ENCODE measurements at places on chromosomes 12 and 14. TPM values are rescaled to one million over a fixed set of nuclear protein-coding genes. Genes with fewer than 3 reads are reported as not detected.

PMCH gene
- not detected for total RNA-seq

- no peak for DNase-seq
Measured at GRCh38 chr12:115075552-115076170, 391.7 kb upstream of the TBX3 start.

DNA sequence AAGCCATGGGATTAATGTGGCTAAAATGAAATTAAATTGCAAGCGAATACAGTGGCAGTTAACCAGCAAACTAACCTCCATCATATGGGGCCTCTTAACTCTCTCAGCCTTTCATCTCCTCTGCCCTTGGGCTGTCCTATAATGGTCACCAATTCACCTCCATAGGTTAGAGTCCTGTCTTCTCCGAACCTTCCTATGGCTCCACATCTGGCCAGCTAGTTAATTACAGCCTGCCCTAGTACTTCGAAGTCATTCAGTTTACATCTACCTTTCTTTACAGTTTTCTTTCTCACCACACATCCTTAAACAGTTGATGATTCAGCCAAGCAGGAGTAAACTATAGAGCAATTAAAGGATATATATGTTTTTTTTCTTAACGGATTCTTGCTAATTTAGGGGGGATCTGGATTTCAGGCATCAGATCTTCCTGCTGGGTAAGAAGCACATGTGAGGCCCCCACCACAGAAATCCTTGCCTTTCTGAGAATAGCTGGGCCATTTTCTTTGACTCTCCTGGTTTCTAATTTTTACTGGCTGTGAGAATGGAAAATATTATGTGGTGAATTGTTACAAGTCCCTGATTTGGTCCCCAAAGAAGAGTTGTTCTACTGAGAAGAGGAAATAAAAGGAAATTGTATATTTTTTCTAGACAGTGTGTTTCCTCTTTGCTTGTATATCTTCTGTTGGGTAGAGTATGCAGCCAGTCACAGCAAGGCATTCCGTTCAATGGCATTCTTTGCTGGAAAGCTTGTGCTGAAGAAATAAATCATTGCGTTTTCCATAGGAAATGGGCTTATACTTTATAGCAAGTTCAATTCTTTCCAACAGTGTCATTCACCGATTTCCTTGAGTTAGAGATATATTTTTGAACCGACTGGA lies 16.7 kb downstream of the HMGA2 start:
- no peak for DNase-seq

GRCh38 chr14:101961011-101961721 lies 3.2 kb upstream of the DYNC1H1 start:
- DNase-seq, result peak; percentile 88

DNA sequence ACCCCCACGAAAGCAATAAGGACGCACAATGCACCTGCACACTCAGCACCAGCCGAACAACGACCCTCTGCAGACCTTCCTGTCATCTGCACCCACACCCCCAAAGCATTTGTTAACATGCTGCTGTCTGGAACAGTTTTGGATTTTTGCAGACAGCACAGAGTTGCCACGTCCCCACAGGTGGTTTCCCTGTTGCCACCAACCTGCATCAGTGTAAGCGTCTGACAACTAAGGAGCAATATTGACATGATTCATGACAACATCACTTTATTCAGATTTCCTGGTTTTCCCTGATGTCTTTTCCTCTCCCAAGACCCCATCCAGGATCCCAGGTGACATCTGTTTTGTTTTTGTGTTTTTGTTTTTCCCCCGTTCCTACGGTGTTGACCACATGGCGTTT lies 150.7 kb upstream of the C14orf180 start:
- no peak for DNase-seq

DNA sequence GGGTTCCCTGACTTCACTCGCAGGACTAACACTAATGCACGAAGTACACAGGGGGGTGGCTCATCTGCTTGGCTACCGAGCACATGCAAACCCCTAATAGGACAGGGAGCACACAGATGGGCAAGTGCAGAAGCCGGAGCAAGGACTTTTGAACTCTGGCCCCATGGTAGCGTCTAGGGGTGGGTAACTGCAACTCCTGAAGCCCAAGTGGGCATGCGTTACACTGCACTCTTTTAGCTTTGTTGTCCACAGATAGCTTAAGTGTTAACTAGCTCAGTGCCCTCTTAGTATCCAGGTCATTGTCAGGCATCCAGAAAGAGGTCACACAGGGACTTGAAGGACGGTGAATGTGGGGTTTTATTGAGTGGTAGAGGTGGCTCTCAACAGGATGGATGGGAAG lies 3.0 kb upstream of the BLTP3B start:
- DNase-seq, result no peak

DNA sequence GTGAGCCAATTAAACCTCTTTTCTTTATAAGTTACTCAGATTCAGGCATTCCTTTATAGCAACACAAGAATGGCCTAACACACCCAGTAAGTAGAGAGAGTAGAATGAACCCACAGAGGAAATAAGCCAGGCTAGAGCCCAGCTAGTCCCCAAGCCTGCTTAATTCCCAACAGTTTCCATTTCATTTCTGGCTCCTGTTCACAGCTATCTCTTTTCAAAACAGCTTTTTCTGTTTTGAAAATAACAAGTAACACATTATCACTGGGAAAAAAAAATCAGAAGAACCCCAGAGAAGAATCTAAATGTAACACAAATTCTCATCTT lies 69.0 kb downstream of the HSPB8 start:
- no peak for DNase-seq

DNA sequence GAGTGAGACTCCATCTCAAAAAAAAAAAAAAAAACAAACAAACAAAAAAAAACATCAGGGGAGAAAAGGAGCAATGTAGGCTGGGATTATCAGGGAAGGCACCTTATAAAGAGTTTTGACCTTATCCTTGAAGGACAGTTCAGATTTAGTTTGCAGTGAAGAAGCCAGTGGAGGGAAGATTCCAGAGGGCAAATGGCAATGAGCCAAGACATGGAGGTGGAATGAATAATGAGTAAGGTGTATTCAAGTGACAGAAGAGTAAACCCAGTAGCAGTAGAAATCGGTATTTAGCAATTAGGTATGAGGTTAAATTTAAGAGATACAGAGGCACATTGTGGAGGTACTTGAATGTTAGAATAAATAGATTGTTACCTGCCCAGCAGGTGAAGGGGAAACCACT lies 2.2 kb upstream of the DUSP16 start:
- DNase-seq, result no peak

DNA sequence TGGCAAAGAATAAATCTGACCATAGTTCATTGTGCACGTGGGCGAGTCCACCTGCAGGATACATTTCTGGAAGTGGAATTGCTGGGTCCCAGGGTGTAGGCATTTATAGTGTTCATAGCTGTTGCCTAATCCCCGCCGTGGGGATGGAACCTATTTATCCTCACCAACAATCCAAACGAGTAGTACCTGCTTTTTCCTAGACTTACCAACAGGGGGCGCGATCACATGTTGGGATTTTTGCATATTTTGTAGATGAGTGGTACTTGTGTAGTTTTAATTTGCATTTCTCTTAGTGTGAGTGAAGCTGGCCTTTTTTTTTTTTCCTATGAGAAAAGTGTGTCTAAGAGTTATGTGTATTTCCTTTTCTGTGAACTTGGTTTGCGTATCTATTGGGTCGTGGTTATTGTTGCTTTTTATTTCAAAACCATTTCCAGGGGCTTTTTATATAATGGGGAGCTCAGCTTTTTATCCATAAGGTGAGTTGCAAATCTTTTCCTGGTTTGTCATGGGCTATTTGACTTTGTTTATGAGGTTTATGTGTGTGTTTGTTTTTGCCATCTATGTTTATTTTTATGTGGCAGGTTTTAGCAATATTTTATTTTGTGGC lies 67.2 kb downstream of the CCDC92 start:
- peak; percentile 87 for DNase-seq
